Heart left ventricle (tissue), 16 donors: ENCODE measurements at places on chromosomes 11 and 22. TPM values are rescaled to one million over a fixed set of nuclear protein-coding genes. Genes with fewer than 3 reads are reported as not detected.

The MLC1 gene
- polyA plus RNA-seq, result 0.19 TPM

The ZNF214 gene
- 0.91 TPM for polyA plus RNA-seq

The CARD16 gene
- polyA plus RNA-seq, result 19.4 TPM

The EMID1 gene
- polyA plus RNA-seq, result 0.43 TPM

The MS4A4A gene
- polyA plus RNA-seq, result 4.3 TPM

The CD3D gene
- 0.55 TPM for polyA plus RNA-seq

The C1QTNF4 gene
- polyA plus RNA-seq, result 0.64 TPM

The KIF18A gene
- polyA plus RNA-seq, result not detected

The TBX10 gene
- polyA plus RNA-seq, result 0.11 TPM

The FREY1 gene
- 0.40 TPM for polyA plus RNA-seq

The CBLIF gene
- polyA plus RNA-seq, result not detected

The SEPTIN5 gene
- polyA plus RNA-seq, result 75.7 TPM

The LRRC74B gene
- not detected for polyA plus RNA-seq

The RASGRP2 gene
- 16.2 TPM for polyA plus RNA-seq
